Upper lobe of left lung (tissue), 6 donors: ENCODE measurements at places on chromosomes 3 and 15. TPM values are rescaled to one million over a fixed set of nuclear protein-coding genes. Genes with fewer than 3 reads are reported as not detected.

The EPHA3 gene
- 0.79 TPM for total RNA-seq

- H3K27me3 ChIP-seq: no peaks in the 10 kb centered on the region
- DNase-seq: no peak
- H3K4me1 ChIP-seq: no peaks in the 10 kb centered on the region
- H3K36me3 ChIP-seq: peaks cover 53% of the 10 kb centered on the region
Measured at GRCh38 chr3:4684117-4684516, 191.0 kb downstream of the ITPR1 start.

DNA sequence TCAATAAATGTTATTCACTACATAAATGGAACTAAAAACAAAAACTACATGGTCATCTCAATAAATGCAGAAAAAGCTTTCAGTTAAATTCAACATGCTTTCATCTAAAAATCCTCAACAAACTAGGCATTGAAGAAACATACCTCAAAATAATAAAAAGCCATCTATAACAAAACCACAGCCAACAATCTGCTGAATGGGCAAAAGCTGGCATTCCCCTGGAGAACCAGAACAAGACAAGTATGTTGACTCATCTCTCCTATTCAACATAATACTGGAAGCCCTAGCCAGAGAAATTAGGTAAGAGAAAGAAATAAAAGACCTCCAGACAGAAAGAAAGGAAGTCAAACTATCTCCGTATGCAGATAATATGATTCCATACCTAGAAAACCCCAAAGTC lies 759.9 kb downstream of the EPHA3 start:
- H3K27ac ChIP-seq: no peak overlapping the region
- no peaks in the 10 kb centered on the region for H3K4me1 ChIP-seq
- no peaks in the 10 kb centered on the region for H3K36me3 ChIP-seq
- no peak for DNase-seq
- H3K4me3 ChIP-seq: no peak overlapping the region
- H3K27me3 ChIP-seq: no peaks in the 10 kb centered on the region

DNA sequence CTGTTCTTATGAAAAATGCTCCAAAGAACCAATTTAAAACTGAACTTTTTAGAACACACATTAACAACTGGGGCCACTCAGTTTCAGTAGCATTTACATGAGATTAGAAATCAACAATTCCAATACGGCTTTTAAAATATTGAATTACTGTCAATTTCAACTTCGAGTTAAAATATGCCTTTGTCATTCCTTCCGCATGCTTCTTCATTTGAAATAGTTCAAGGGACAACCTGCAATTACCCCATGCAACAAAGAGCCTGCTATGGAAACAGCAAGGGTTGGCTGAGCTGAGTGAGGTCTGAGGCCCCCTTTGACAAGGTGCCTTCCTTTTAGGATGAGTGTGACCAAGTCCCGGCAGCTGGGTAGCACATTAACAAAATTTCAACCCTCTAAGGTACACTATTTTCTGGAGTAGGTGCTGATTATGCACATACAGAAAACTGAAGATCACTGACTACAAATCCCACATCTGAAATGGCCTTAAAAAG lies 11.6 kb downstream of the PDCD10 start:
- peaks cover 10% of the 10 kb centered on the region for H3K4me1 ChIP-seq
- DNase-seq: no peak
- no peaks in the 10 kb centered on the region for H3K27me3 ChIP-seq
- no peak overlapping the region for H3K27ac ChIP-seq
- H3K36me3 ChIP-seq: peaks cover 14% of the 10 kb centered on the region

DNA sequence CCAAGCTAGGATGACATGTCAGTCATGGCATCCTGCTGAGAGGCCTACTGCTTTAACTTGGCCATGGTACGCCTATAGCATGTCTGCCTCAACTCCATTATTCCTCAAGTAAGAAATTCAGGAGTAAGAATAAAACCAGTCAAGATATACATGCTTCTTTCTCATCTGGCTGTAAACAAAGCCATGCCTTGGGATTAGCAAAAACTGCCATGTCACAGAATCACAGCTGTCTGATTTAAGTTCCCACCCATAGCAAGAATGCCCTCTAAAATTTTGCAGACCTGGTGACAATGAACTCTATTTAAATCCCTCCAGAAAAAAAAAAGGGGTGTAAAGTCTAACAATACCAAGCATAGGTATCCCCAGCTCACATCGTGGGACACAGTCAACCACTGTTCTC lies 55.6 kb upstream of the ACAN start:
- no peaks in the 10 kb centered on the region for H3K4me1 ChIP-seq
- H3K4me3 ChIP-seq: no peak overlapping the region
- H3K27me3 ChIP-seq: no peaks in the 10 kb centered on the region
- no peak overlapping the region for H3K27ac ChIP-seq
- no peak for DNase-seq
- no peaks in the 10 kb centered on the region for H3K36me3 ChIP-seq

GRCh38 chr3:127764301-127764700 lies 58.0 kb downstream of the MGLL start:
- H3K36me3 ChIP-seq: no peaks in the 10 kb centered on the region
- no peak overlapping the region for H3K27ac ChIP-seq
- peaks cover 44% of the 10 kb centered on the region for H3K4me1 ChIP-seq
- H3K4me3 ChIP-seq: no peak overlapping the region
- no peak for DNase-seq

DNA sequence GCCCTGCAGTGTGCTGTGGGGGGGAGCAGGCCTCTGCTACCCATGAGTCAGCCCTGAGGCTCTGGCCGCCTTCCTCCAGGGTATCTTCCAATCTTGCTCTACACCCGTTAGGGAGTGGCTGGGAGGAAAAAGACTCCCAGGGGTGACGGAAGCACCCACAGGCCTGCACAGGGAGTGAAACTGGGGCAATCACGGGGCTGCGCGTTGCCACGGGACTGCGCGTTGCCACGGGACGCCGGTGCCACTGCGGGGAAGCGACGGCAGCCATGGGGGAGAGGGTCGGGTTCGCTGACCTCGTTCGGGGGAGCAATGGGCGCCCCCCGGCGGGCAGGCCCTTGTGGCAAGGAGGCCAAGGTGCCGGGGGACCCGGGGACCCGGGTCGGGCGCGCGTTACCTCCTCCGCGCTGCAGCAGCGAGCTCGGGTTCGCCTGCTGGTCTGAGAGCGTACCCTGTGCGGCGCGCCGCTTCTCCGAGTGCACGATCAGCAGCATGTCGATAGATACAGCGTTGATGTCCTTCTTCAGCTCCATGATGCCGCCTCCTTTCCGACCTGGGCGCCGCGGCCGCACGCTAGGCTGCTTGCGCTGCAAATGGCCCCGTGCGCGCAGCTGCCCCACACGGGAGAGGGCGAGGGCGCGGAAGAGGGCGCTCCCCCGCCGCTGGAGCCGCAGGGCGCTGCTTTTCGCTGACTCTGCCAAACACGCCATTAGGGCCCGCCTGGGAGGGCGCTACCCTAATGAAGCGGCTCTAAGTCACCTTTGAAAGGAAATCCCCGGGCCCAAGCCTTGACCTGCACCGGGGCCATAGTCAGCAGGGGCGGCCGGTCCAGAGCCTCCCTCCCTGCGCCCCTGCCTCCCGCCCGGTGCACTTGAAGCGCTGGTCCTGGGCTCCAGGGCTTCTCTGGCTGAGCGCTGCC lies at the start of gene KY:
Gene KY, minus strand, starts transcription at position 592 of the 916 bp plus-strand sequence. Its CDS starts 62 bp downstream, at position 530.
- H3K36me3 ChIP-seq: no peaks in the 10 kb centered on the region
- H3K4me1 ChIP-seq: peaks cover 10% of the 10 kb centered on the region
- H3K27ac ChIP-seq: no peak within 1 kb of the TSS
- H3K27me3 ChIP-seq: peaks cover 2% of the 10 kb centered on the region

The GOLGA6D gene
- not detected for total RNA-seq

DNA sequence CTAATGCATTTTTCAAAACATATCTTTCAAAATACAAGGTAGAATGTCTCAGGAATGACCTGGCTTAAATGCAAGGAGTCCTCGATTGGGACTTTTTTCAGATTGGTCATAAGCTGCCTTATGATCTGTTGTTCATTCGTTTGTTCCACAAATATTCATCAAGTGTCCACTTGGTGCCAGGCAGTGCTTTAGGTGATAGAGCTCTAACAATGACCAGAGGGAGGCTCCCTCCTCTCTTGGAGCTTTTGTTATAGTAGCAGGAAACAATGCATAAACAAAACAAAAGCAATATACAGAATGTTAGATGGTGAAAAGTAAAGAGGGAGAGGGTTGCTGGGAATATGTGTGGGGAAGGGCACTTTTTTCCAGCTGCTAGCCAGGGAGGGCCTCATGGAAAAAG lies 156.1 kb downstream of the MCTP2 start:
- H3K36me3 ChIP-seq: no peaks in the 10 kb centered on the region
- no peak for DNase-seq
- no peak overlapping the region for H3K27ac ChIP-seq
- no peak overlapping the region for H3K4me3 ChIP-seq

DNA sequence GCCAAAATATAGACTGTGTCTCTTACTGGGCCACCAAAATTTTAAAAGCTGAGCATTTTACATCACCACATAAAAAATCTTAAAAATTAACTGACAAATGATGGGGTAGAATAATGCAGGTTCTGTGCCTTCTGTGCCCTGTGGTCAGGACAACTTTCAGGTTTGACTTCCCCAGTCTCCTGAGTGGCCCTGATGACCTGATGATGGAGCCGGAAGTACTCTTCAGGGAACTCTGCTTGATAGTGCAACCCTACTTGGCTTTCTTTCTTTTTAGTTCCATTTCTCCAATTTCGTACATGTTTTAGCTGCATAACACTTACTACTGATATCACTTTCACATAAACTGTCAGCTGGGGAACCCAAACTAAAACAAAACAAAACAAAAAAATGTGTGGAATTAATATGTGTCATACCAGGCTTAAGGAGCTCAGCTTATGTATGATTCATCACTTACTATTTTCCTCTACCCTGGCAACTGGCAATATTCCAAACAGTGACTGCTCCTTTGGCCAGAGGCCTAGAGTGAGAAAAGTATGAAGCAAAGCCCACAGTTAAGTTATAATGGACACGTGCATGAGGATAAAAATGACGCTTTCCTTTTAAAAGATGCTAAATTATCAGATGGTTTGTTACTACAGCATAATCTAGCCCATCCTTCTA lies 194.3 kb downstream of the BCHE start:
- H3K4me3 ChIP-seq: no peak overlapping the region
- no peaks in the 10 kb centered on the region for H3K4me1 ChIP-seq
- no peak overlapping the region for H3K27ac ChIP-seq
- no peaks in the 10 kb centered on the region for H3K36me3 ChIP-seq

The RHOV gene
- 2.1 TPM for total RNA-seq

The SENP2 gene
- total RNA-seq: 18.9 TPM

GRCh38 chr3:21654662-21655061 lies 96.3 kb downstream of the ZNF385D start:
- no peaks in the 10 kb centered on the region for H3K4me1 ChIP-seq
- no peak for DNase-seq
- H3K4me3 ChIP-seq: no peak overlapping the region
- H3K36me3 ChIP-seq: no peaks in the 10 kb centered on the region
- no peak overlapping the region for H3K27ac ChIP-seq

GRCh38 chr3:58210761-58211460 lies at the start of gene DNASE1L3:
Gene DNASE1L3, minus strand, starts transcription at chr3:58210972. Its CDS starts 66 bp downstream, at chr3:58210906.
- DNase-seq: no peak
- no peak within 1 kb of the TSS for H3K4me3 ChIP-seq
- no peak within 1 kb of the TSS for H3K27ac ChIP-seq

- H3K4me3 ChIP-seq: no peak overlapping the region
- no peaks in the 10 kb centered on the region for H3K27me3 ChIP-seq
- H3K36me3 ChIP-seq: no peaks in the 10 kb centered on the region
- H3K27ac ChIP-seq: no peak overlapping the region
Measured at GRCh38 chr15:64187396-64188191, 24.8 kb upstream of the PPIB start.

The RBP2 gene
- 1.3 TPM for total RNA-seq

DNA sequence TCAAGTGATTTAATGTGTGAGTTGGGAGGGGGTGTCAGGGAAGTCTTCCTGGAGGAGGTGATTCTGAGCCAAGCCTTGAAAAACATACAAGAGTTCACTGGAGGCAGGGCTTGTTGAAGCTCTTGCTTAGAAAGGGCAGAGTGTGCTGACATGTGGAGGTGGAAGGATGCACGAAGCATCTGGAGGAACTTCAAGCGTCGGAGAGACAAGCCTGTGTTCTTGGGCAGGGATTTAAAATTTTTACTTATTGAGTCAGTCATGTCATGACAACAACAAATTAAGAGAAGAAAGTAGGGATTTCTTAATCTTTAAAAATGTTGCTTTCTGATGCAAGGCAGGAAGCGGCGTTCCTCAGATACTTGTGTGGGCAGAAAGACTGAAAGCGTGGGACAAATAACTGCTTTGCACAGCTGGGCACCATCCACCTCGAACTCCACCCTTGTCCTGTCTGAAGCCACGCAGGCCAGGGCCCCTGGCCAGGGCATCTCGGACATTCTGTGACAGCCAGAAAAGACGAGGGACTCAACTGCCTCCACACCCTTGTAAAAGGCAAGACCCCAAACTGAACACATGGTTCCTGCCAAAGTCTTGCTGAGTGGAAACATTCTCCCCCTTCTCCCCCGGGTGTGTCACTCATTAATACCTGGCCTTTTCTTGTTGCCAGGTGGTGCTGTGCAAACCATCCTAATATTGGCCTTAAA lies 6.9 kb upstream of the IL16 start:
- peak overlapping the region; percentile 67 for H3K27ac ChIP-seq
- H3K4me1 ChIP-seq: peaks cover 2% of the 10 kb centered on the region
- no peaks in the 10 kb centered on the region for H3K36me3 ChIP-seq
- H3K4me3 ChIP-seq: no peak overlapping the region

The NCEH1 gene
- total RNA-seq: 28.5 TPM

GRCh38 chr15:63974021-63974420 lies 72.3 kb downstream of the DAPK2 start:
- H3K36me3 ChIP-seq: no peaks in the 10 kb centered on the region
- no peak overlapping the region for H3K27ac ChIP-seq
- peaks cover 35% of the 10 kb centered on the region for H3K4me1 ChIP-seq
- H3K4me3 ChIP-seq: no peak overlapping the region

The SLC25A38 gene
- total RNA-seq: 32.2 TPM

The OCA2 gene
- total RNA-seq: 0.83 TPM

- no peak for DNase-seq
- no peak overlapping the region for H3K27ac ChIP-seq
- H3K4me1 ChIP-seq: peaks cover 29% of the 10 kb centered on the region
Measured at GRCh38 chr15:31444844-31445243, 118.2 kb downstream of the KLF13 start.

GRCh38 chr3:10428406-10429091 lies 76.8 kb downstream of the ATP2B2 start:
- no peaks in the 10 kb centered on the region for H3K36me3 ChIP-seq
- no peak overlapping the region for H3K27ac ChIP-seq
- H3K27me3 ChIP-seq: no peaks in the 10 kb centered on the region
- DNase-seq: no peak

The DNAJA4 gene
- 76.8 TPM for total RNA-seq

The TMOD2 gene
- 5.6 TPM for total RNA-seq

- peaks cover 40% of the 10 kb centered on the region for H3K4me1 ChIP-seq
- H3K27ac ChIP-seq: peak overlapping the region; percentile 89
- H3K36me3 ChIP-seq: no peaks in the 10 kb centered on the region
- peak overlapping the region; percentile 55 for H3K4me3 ChIP-seq
- peak; percentile 83 for DNase-seq
- H3K27me3 ChIP-seq: no peaks in the 10 kb centered on the region
Measured at GRCh38 chr15:84633311-84634227, 20.5 kb downstream of the WDR73 start.

The CCDC51 gene
- 16.1 TPM for total RNA-seq

- H3K27ac ChIP-seq: no peak overlapping the region
- no peaks in the 10 kb centered on the region for H3K36me3 ChIP-seq
- no peak overlapping the region for H3K4me3 ChIP-seq
- DNase-seq: no peak
Measured at GRCh38 chr15:80105595-80105994, 46.1 kb downstream of the ZFAND6 start.

The SNTN gene
- total RNA-seq: 36.8 TPM

- no peaks in the 10 kb centered on the region for H3K36me3 ChIP-seq
- H3K27ac ChIP-seq: no peak overlapping the region
- no peaks in the 10 kb centered on the region for H3K4me1 ChIP-seq
- H3K27me3 ChIP-seq: no peaks in the 10 kb centered on the region
- DNase-seq: no peak
Measured at GRCh38 chr3:108724101-108724500, 33.1 kb downstream of the RETNLB start.
